ENCODE measurements at places on chromosomes 16 and 17.
A peak's percentile ranks its signal among the peaks of the same experiment; 100 is the strongest.

DNA sequence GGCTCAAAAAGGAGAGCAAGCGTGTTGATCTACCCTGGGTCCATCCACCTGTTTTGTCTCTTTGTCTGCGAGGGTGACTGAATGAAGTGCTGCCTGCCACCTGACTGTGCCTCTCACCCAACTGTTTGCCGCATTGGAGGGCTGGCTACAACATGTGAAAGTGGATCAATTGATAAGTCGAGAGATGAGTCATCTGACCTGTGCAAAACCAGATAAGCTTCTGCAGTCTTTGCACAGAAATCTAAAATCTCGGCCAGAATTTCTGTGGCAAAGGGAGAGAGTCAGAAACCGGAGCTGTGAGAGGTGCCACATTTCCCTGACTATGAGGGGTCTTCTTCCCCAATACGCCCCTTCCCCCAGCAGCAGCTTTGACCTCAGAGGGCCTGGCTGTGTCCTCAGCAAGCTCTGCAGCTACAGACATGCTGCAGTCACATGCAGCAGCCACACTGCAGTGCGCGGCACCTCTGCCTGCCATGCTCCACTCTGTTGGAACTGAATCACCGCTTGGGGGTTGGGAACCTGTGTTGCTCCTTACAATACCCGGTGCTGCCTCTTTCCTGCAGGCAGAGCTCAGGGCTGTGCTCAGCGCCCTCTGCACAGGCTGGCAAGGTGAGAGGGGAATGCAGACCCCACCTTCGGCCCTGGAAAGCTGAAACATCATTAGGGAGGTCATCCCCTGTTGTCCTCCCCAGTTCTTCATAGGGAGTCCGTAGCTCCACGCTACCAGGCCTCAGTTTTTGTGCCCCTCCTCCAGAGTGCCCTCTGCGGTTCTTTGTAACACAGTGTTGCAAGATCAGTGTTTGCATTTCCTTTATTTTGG, 16.2 kb upstream of the HAS3 start:
- no peak for DNase-seq

DNA sequence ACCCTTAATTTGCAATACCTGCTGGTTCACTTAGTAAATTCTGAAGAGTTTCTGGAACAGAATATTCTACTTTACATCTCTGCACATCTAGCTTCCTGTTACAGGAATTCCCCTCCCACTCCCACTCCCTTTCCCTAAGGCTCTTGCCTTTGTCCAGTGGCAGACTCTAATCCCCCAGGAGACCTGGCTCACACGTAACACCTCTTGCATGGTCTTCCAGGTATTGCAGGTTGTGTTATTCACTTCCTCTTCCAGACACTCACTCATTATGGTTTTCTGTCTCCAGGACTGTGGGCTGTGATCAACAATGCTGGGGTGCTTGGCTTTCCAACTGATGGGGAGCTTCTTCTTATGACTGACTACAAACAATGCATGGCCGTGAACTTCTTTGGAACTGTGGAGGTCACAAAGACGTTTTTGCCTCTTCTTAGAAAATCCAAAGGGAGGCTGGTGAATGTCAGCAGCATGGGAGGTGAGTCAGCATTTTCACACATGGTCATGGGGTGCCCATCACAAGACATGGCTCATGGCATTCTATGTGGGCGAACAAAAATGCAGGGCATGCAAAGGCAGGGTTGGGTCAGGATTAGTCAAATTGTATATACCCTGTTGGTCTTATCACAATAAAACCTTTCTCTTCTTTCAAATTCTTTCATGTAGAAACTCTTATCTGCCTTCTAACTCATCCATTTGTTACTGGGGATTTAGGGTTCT, 35.8 kb downstream of the HSD17B2 start:
- no peak for DNase-seq

DNA sequence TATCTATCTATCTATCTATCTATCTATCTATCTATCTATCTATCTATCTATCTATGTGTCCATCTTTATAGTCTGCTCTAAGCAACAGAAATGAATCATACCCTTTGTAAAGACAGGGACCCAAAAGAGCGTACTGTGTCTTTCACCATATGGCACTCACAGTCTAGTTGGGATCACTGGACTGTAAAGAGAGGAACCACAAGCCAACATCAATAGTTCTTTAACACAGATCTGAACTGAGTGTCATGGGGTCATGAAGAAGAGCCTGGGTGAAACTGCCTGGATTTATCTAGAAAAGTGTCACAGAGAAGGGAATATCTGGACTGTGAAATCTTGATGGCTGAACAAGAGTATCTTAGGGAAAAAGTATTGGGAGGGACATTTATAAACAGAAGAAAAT, 619.1 kb upstream of the SOX9 start:
- DNase-seq, result no peak

DNA sequence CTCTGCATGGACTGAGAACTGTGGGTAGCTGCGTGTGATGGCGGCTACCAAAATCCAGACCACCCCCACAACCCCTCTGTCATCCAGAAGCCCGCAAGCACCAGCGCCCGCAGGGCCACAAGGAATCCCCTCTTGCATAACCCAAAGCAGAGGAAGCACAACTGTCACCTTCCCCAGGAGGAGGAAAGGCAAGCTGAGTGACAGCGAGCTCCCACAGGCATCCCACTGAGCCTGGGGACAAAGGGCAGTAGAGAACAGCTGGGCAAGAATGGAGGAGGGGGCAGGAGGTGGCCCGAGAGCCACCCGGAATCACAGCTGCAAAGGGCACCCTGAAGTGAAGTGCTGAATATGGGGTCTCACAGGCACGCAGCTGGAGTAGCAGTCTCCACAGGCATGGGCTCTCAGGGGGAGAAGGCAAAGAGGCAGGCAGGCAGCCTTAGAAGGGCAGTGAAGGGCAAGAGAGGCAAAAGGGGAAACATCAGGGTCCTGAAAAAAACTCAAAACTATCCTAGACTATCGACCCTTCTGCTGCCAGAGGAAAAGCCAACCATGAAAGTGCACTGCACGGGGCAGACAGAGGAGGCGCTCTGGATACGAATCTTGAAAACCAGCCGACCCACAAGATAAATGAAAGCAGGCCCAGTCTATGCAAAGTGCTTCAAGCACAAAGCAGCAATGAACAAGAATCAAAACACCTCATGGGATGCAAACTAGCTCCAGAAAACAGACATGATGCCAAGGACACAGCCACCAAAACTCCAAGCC, 17.1 kb downstream of the USP36 start:
- no peak for DNase-seq

GRCh38 chr17:49996495-49997300, 1.7 kb upstream of the DLX3 start:
- peak; percentile 69 for DNase-seq

DNA sequence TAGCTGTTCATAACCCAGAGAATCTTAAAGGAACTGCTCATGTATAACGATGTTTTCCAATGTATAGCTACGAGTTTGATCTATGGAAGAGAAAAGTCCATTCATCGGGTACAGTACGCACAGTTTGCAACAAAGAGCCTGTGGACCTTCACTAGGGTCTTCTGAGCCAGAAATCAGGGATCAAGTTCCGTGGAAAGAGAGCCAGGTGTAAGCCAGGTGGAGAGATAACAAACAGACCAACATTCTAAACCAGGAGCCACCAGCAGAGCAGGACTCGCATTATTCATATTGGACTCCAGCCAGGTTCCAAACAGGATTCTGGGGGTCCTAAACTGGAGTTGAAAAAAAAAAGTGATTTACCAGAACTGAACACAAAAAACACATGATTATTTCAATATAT, 505.4 kb upstream of the C16orf82 start:
- DNase-seq, result no peak

- DNase-seq, result no peak
Measured at GRCh38 chr17:39485555-39485954, 24.3 kb downstream of the CDK12 start.

- DNase-seq, result no peak
Measured at GRCh38 chr17:13539421-13539820, 62.3 kb downstream of the HS3ST3A1 start.

DNA sequence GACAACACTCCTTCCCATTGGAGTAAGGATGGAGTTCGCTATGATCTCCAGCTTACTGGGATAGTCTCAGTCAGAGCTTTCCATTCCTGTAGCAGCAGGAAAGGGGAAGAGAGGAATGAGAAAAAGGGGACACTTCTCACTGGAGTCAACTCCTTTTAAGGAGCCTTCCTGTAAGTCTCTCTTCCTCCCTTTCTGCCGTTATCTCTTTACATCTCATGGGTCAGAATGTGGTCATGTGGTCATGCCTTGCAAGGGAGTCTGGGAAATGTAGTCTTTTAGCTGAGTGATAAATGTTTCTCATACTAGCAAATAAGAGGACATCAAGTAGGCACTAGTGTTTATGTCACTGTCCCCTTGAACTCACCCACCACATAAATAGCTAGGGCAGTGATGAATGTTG, 227.3 kb downstream of the HAPSTR1 start:
- no peak for DNase-seq

DNA sequence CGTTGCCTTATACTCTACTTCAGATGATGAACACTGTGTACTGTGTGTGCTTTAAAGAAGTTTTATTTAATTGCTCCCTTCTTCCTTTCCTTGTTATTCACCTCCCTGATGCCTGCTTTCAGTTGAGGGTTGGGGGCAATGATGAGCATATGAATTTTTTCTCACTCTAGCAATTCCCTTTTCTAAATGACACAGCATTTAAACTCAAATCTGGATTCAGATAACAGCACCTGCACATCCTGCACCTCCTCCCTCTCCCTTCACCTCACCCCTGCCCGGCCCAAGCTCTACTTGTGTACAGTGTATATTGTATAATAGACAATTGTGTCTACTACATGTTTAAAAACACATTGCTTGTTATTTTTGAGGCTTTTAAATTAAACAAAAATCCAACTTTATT, 13.0 kb upstream of the PNPO start:
- no peak for DNase-seq

GRCh38 chr16:88353691-88354090, 29.1 kb upstream of the ZNF469 start:
- DNase-seq, result no peak

- no peak for DNase-seq
Measured at GRCh38 chr16:557463-558297, 2.5 kb upstream of the PRR35 start.

- no peak for DNase-seq
Measured at GRCh38 chr16:70779361-70779760, 21.6 kb downstream of the VAC14 start.

- DNase-seq, result no peak
Measured at GRCh38 chr16:995087-995486, 13.5 kb downstream of the SOX8 start.

DNA sequence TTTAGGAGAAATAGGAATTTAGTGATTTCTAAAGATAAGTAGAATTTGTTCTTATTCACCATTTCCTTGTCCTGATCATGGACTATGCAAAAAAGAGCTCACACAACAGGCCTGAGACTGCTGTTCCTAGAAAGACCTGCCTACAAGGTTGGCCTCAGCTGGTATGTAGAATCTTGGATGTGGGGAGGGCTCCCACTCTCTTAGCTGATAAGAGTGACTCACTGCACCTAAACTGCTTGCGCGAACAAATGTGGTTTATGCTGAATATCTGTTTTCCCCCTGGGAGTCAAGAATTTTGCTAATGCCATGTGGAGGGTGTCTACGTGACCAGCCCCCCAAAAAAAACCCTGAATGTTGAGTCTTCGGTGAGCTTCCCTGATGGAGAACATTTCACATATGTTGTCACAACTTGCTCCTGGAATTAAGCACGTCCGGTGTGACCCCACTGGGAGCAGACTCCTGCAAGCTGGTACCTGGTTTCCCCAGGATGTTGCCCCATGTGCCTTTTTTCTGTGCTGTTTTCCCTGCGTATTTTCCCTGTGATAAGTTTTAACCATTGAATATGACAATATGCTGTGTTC, 68.8 kb upstream of the HSBP1 start:
- no peak for DNase-seq

- DNase-seq, result no peak
Measured at GRCh38 chr16:53752560-53752959, 48.6 kb downstream of the FTO start.

DNA sequence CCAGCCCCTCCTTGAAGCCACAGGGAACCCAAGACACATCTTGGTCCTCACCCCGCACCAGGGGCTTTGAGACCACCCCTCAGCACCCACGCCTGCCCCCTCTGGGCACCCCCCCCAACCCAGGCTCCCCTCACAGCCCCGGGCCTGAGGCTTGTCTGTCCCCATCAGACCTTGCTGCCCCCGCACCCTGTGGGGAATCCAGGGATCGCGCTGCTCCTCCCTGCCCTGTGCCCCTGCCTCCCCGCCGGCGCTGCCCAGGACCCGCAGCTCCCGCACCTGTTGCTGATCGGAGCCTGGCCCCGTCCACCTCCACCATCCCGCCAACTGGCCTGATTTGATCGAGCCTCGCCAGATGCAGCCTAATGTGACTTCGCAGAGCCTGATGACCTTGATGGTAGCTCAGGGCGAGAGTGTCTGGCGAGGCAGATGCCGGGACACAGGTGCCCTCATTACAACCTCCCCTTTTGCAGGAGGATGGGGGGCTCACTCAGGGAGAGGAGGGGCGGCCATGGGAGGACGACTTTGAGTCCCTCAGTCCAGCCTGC, 29.0 kb downstream of the SLC25A10 start:
- no peak for DNase-seq

DNA sequence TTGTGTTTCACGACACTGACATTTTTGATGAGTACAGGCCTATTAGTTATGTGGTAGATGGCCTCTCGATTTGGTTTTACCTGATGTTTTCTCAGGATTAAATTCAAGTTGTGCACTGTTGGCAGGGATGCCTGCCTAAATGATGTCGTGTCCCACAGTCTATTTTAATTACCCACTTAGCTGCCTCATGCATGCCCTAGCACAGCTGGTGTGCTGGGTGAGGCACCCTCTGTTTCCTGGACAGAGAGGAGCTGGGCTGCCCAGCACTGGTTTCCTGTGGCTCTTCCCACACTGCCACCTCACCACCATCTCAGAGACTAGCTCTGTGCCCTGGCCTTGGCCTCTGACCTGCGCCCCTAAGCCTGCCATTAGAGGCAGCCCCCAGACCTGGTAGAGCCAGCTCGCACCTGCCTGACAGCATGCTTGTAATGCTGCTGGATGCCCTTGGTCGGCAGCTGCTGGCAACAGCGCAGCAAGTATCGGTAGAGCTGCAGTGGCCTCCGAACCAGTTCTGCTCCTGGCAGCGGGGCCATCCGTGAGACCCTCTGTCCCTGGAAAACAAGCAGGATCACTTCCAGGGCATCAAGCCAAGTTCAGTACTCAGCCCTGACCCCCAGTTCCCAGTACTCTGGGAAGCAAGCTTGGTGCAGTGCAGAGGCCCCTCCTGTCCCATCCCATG, 10.9 kb downstream of the LYRM9 start:
- no peak for DNase-seq

GRCh38 chr17:8041249-8041928, 2.5 kb downstream of the ALOX15B start:
- peak; percentile 73 for DNase-seq

GRCh38 chr17:27415120-27415795, 41.0 kb upstream of the KSR1 start:
- DNase-seq, result no peak

- no peak for DNase-seq
Measured at GRCh38 chr17:68600931-68601564, at the start of gene FAM20A. Gene FAM20A (minus strand): TSS chr17:68601367. CDS start chr17:68600666, 701 bp downstream.

DNA sequence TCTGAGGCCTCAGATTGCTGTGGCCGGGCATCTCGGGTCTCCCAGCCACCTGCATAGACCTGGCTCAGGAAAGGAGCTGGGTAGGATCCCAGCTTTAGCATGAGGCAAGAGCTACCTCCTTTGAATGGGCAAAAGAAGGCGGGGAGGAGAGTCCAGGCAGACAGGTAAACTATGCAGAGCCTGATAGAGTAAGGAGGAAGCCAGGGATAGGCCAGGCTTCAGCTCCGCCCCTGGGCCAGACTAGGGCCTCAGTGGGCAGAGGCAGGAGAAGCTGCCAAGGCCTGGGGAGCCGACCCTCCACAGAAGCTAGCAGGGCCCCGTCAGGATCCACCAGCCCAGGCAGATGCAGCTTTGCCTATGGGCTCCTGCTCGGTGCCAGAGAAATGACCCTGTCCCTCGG, 22.6 kb upstream of the UBE2G1 start:
- DNase-seq, result no peak

GRCh38 chr17:74542166-74542565, 3.7 kb downstream of the CD300C start:
- no peak for DNase-seq

Measured in KBM-7 (cell line).